ENCODE measurements at places on chromosomes 12 and 14.

DNA sequence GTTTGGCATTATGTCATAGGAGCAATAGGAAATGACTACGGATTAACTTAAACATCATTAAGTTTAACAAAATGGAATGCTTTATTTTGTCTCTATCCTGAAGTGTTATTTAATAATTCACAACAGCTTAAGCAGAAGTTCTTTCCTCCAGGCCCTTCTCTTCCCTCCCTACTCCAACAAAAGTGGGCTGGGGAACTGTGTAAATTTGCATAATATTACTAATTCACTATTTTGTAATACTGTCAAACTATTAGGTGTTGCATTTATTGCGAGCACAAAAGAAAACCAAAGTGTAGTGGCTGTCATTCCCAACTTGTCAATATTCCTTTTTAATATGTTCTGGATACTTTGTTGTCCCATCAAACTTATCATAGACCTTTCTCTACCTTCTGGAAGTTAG lies 69.8 kb downstream of the ATG14 start:
- DNase-seq = no peak

DNA sequence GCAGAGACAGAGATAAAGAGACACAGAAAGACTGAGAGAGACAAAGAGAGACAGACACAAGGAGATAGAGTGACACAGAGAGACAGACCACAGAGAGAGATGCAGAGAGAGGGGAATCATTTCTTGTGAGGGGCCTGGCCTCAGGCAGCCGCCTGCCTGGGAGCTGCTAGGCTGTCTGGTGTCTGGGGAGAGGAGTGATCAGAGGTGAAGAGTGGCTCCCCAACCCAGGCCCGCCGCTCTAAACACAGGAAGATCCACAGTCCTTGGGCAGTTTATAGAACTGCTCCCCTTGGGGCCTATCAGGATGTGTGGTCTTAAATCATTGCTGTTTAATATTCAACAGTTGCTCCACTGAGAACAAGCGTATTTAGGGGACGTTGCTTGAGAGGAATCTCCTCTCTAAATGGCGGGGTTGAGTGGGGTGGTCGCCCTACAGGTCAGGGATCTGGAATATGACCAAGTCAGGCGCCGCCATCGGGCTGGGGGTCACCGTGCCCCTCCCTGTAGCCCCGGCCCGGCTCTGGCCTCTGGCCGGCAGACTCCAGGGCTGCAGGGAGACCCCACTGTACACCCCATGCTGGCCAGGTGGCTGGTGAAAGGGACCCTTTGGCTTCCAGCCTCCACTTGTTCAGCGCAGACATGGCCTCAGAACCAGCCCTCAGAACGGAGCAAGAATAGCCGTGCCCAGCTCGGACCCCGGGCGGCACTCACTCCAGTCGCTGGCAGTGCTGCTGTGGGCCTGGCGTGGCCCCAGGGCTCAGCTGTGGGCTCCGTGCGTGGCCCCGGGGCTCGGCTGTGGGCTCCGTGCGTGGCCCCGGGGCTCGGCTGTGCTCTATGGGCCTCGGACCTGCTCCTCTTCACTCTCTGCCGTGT lies 89.4 kb downstream of the GALNT9 start:
- no peak for DNase-seq

DNA sequence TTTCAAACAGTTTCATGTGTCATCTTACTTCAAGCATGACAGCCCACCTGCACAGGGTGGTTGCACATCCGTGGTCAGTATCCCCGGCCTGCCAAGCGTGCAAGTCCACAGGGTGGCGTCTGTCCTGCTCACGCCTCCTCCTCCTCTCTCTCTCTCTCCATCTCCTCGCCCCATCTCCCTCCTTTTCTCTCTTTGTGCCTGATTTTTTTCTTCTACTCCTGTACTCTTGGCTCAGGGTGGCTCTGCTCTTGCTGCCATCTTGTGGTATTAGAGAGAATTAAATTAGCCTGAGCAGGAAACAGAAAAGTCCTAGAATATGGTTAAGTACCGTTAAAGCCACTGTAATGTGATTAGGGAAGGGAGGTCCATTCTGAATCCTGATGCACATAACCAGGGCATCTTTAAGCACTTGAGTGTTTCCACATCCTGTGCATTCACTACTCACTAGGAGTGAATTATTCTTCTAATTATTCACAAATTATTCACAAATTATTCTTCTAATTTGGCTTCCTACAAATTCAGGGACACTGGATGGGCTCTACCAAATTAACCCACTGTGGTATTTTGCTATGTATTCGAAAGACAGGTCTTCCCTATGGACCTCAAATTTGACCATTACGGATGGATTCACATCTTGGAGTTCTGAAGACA lies 25.5 kb upstream of the DTX1 start:
- peak; percentile 46 for DNase-seq

DNA sequence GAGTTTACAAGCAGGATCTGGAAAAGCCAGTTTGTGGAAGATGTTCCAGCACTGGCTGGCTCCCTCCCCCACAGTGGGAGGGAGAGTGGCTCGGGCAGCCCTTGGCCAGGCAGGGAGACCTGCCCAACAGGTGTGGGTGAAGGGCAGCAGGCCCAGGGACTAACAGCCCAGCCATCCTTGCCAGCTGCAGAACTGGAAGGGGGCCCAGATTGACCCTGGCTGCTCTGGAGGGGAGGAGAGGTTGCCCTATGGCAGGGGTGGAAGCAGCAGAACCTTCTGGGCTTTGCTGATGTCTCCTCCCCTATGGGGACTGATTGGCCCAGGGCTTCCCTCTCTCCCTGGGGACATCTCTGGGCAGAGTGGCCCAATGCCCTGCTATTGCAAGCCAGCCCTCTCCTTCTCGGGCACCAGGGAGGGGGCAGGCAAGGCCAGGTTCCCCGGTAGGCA lies 20.5 kb downstream of the IRF2BPL start:
- DNase-seq = no peak

DNA sequence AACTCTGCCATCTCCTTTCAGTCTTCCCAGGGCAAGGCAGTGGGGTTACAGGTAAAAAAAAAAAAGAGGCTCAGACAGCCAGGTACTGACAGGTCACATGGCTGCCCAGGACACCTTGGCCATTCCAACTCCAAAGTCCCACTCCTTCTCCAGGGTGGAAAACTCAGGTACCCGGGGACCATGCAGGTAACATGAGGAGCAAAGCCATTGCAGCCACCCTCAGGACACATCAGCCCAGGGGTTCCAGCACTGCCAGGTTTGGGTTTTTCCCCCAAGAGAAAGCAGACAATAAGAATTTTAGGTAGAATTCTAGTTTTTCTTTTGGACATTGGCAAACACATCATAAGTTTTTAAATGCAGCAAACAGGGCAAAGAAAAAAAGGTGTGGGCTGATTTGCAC lies 15.3 kb downstream of the FAM222A start:
- DNase-seq = no peak

GRCh38 chr12:132341318-132342050 lies 12.1 kb upstream of the GALNT9 start:
- DNase-seq = no peak

GRCh38 chr12:119182701-119183493 lies 4.2 kb downstream of the HSPB8 start:
- no peak for DNase-seq

- DNase-seq = no peak
These were observed 82.4 kb upstream of the WSCD2 start for GRCh38 chr12:108046650-108047049.

DNA sequence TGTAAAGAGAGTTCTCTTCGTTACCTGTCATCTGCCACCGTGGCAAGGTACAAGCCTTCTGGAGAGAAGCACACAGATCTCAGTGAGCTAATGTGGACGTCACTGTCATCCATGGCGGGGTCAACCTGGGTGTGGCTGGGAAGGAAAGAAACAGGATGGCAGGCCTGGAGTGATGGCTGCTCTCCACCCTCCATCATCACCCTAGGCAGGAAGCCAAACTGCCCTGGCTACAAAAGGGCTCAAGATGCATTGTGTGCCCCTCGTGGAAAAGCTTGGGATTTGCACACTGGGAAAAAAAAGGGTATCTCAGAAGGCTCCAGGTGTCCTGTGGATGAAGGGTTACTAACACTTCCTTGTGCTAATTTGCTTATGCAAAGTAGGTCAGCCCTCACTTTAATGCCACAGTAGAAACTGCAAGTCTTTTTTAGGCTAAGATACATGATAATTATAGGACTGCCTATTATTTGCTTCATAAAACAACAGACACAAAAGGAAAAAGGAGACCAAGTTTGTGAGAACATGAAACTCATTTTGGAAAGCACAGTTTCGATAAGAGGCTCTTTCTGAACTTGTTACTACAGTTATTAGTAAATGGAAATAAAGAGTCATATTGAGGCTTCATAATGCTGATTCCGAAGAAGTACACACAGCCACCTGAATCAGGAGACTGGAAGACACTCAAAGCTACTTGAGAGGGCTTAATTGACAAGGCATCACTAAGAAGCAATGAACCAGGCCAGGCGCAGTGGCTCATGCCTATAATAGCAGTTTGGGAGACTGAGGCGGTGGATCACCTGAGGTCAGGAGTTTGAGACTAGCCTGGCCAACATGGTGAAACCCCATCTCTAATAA lies 18.9 kb downstream of the RFC5 start:
- DNase-seq = no peak

- peak; percentile 12 for DNase-seq
These were observed 10.0 kb downstream of the BHLHE41 start for GRCh38 chr12:26114720-26115401.

DNA sequence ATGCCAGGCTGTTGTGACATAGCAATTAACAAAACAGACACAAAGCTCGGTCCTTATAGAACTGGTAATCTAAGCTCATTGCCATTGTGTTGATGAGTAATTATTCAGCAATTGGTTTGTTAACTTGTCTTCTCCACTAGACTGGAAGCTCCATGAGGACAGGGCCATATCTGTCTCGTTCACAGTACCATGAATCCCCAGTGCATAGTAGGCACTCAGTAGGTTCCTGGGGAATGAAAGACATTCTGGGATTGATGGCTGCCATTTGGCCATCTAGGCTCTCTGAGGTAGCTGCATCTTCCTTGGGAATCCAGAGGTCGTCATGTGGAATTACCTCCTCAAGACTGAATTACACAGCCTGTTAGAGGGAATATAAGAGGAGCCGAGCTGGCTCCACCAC lies 177.3 kb downstream of the CHST11 start:
- no peak for DNase-seq

DNA sequence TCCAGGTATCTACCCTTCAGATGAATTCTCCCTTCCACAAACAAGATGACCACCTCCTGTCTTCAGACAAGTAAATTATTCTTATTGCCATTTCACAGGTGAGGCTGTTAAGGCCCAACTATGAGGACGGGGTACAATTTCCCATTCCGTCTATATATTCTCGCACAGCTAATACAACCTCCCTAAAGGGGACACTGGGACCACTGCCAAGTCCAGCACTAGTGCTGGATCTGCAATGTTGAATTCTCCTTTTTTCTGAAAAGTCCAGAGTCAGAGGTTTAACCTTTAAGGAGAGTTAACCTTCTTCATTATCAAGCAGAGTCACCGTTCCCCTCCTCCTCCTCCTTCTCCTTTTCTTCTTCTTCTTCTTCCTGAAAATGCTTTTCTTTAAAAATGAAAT lies 130.4 kb upstream of the PARP11 start:
- no peak for DNase-seq

DNA sequence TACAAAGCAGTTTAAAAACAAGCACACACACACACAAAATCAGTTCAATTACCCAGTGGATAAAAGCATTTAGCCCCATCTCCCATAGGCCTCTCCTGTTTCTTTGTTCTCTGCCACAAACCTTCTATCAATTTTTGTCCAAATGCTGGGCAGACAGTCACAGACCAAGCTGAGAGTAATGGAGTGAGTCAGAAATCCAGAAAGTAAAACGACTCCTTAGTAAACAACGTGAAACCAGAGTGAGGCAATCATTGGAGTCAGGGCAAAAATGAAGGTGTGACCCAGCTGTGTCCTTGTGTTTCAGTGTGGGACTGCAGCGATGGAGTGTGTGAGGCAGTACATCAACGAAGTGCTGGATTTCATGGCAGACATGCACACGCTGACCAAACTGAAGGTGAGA lies 102.0 kb downstream of the PRIMA1 start:
- no peak for DNase-seq

GRCh38 chr14:58501214-58501816 lies 73.8 kb downstream of the KIAA0586 start:
- peak; percentile 69 for DNase-seq

DNA sequence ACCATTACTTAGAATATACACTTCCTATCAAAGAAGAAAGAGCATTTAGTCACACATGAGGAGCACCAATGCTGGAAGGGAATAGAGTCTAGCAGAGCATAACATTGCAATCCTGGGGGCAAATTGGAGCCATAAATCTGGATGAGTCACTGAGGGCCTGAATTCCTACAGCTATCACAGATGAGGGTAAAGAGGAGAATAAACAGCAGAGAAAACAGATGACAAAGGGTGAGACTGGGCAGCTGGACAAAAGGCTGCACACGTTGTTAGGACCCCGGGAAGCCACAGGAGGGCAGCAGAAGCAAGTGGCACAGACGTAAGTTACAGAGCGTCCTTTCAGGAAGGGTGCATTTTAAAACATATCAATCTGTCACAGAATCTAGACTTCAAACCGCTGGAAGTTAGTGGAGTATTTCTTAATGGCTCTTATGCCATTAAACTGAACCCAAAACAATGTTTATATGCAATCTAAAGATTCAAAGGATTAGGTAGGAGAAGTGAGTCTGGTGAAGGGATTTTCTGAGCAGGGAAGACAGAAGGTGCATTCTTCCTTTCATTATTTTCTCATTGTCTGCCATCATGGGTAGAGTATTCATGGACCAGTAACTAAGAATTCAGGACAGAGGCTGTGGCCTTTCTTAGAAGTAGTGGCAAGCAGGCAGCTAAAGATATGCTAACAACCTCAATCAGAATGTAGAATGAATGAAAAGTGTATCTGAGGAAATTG lies 159.8 kb upstream of the DAAM1 start:
- peak; percentile 54 for DNase-seq

GRCh38 chr14:52033101-52033642 lies 35.7 kb downstream of the NID2 start:
- DNase-seq = no peak

DNA sequence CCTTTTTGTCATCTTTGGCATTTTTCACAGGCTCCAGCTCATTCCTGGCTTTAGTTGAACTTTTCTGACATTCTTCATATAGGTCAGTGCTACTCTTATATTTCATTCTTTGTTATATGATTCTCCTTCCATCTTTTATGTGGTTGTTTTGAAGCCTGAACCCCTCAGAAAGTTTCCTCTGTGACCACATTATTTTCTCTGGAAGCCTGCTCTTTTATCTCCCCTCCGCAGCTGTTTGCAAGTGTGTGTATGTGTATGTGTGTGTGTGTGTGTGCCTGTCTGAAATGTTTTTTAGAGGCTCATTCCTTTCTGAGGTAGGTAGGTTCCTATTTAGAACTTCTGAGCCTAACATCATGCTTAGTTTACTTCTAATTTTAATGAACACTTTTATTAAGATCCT lies 47.6 kb downstream of the ANO4 start:
- DNase-seq = peak; percentile 30

- DNase-seq = no peak
These were observed 60.1 kb upstream of the CCND2 start for GRCh38 chr12:4213471-4213870.

DNA sequence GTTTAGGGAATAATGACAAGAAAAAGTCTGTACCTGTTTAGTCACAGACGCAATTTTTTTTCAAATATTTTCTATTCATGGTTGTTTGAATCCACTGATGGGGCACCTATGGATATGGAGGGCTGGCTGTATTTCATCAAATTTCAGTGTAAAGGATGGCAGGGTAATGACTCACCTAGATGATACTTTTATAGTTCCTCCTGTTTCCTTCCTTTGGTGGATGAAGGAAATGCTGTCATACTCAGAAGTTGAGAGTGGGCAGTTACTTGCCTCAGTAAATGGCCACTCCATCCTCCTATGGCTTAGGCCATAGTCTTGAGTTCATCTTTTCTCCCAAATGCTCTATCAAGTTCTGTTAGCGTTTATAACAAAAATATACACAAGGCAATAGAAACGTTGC lies 18.9 kb upstream of the C12orf71 start:
- DNase-seq = no peak

- DNase-seq = no peak
These were observed 71.4 kb downstream of the RBM19 start for GRCh38 chr12:113894697-113895096.
